ENCODE measurements at places on chromosomes 7 and 10.

GRCh38 chr10:117004227-117005025, 561 bp downstream of the SHTN1 start:
- H3K27ac ChIP-seq = no peak overlapping the region
- no peak for DNase-seq
- H3K4me3 ChIP-seq = no peak overlapping the region
- H3K36me3 ChIP-seq = no peaks in the 10 kb centered on the region

DNA sequence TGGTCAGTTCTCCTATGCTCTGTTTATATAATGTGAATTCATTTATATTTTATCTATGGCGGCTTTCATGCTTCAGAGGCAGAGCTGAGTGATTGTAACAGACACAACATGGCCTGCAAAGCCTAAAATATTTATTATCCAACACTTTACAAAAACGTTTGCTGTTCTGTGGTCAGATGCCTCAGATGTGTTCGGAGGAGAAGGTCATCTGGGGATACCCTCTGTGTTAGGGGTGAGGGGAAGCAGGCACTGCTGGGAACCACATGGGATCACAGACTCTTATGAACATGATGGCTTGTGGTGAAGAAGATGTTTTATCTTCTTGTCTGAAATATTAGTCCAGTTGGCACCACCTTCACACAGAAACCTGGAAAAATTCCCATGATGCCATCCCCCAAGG, 203.4 kb downstream of the PHTF2 start:
- H3K27me3 ChIP-seq = no peaks in the 10 kb centered on the region
- no peak overlapping the region for H3K4me3 ChIP-seq
- DNase-seq = no peak

DNA sequence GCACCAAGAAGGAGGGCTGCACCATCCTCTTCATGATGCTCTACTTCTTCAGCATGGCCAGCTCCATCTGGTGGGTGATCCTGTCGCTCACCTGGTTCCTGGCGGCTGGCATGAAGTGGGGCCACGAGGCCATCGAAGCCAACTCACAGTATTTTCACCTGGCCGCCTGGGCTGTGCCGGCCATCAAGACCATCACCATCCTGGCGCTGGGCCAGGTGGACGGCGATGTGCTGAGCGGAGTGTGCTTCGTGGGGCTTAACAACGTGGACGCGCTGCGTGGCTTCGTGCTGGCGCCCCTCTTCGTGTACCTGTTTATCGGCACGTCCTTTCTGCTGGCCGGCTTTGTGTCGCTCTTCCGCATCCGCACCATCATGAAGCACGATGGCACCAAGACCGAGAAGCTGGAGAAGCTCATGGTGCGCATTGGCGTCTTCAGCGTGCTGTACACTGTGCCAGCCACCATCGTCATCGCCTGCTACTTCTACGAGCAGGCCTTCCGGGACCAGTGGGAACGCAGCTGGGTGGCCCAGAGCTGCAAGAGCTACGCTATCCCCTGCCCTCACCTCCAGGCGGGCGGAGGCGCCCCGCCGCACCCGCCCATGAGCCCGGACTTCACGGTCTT, 1.9 kb downstream of the FZD1 start:
- no peak overlapping the region for H3K27ac ChIP-seq
- DNase-seq = no peak
- H3K27me3 ChIP-seq = peaks cover 29% of the 10 kb centered on the region
- H3K4me1 ChIP-seq = peaks cover 42% of the 10 kb centered on the region
- H3K4me3 ChIP-seq = no peak overlapping the region
- H3K36me3 ChIP-seq = no peaks in the 10 kb centered on the region

- peaks cover 8% of the 10 kb centered on the region for H3K27me3 ChIP-seq
- no peaks in the 10 kb centered on the region for H3K4me1 ChIP-seq
- H3K4me3 ChIP-seq = no peak overlapping the region
- no peaks in the 10 kb centered on the region for H3K36me3 ChIP-seq
- DNase-seq = no peak
Measured at GRCh38 chr10:77461636-77462296, 175.8 kb downstream of the KCNMA1 start.

- H3K36me3 ChIP-seq = no peaks in the 10 kb centered on the region
- no peak for DNase-seq
- H3K4me1 ChIP-seq = no peaks in the 10 kb centered on the region
- no peak overlapping the region for H3K4me3 ChIP-seq
Measured at GRCh38 chr7:144001543-144001942, 1.4 kb downstream of the OR6B1 start.

GRCh38 chr7:42144604-42145003, 92.4 kb downstream of the GLI3 start:
- no peaks in the 10 kb centered on the region for H3K27me3 ChIP-seq
- no peaks in the 10 kb centered on the region for H3K4me1 ChIP-seq
- no peak overlapping the region for H3K4me3 ChIP-seq
- H3K36me3 ChIP-seq = peaks cover 21% of the 10 kb centered on the region
- no peak overlapping the region for H3K27ac ChIP-seq
- no peak for DNase-seq

DNA sequence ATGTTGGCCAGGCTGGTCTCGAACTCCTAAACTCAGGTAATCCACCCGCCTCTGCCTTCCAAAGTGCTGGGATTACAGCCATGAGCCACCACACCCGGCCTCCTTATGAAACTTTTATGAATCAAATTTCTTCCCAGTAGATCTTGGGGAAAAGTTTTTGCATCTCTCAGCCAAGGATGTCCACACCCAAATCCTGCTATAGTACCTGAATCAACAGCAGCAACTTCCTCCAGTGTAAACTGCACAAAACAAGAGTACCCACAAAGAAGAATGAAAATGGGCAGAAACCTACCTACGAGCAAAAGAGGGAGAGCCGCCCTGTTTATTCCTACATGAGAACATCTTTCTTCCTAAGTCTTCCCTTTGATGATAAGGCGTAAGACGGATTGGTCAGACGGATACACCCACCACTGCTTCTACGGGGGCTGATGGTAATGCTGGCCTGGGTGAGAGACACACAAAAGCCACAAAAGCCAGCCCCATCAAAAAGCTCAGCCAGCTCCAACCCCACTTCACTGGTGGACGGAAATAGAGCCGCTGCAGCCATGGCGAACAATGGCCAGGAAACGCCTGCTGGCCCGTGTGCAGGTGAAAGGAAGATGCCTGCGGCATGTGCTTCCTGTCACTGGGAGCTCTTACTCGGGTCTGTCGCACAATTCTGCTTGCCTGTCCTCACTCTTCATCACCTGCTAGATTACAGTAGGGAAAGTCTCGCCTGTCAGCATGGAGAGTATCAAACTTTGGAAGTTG, 10.4 kb downstream of the JCAD start:
- no peaks in the 10 kb centered on the region for H3K4me1 ChIP-seq
- no peaks in the 10 kb centered on the region for H3K27me3 ChIP-seq
- H3K4me3 ChIP-seq = no peak overlapping the region
- H3K27ac ChIP-seq = no peak overlapping the region
- DNase-seq = no peak

DNA sequence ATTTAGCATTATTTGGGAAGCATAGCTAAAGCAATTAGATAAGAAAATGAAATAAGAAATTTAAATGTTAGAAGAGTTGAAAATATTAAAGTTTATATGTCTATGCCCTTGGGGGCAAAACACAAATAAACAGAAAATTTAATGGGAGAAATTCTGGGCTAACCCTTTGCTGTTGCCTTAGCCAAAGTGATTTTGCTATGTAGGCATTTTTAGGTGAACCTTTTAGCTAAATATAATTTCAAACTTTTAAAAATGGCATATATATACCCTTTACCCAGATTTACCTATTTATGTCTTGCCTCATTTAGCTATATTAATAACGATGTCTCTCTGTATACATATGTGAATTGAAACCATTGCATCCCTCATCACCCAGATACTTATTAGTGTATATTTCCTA, 20.1 kb downstream of the NFE2L3 start:
- no peak for DNase-seq
- no peak overlapping the region for H3K27ac ChIP-seq
- no peak overlapping the region for H3K4me3 ChIP-seq
- no peaks in the 10 kb centered on the region for H3K27me3 ChIP-seq

GRCh38 chr10:36381748-36382147, 739.7 kb upstream of the FZD8 start:
- H3K27me3 ChIP-seq = no peaks in the 10 kb centered on the region
- no peak for DNase-seq
- H3K36me3 ChIP-seq = no peaks in the 10 kb centered on the region
- no peak overlapping the region for H3K4me3 ChIP-seq
- H3K27ac ChIP-seq = no peak overlapping the region

- H3K4me1 ChIP-seq = no peaks in the 10 kb centered on the region
- H3K36me3 ChIP-seq = no peaks in the 10 kb centered on the region
- no peaks in the 10 kb centered on the region for H3K27me3 ChIP-seq
- H3K27ac ChIP-seq = no peak overlapping the region
Measured at GRCh38 chr10:2619916-2620315, 447.4 kb upstream of the PFKP start.

- no peak overlapping the region for H3K27ac ChIP-seq
- H3K4me1 ChIP-seq = no peaks in the 10 kb centered on the region
- no peaks in the 10 kb centered on the region for H3K27me3 ChIP-seq
- H3K36me3 ChIP-seq = no peaks in the 10 kb centered on the region
- no peak overlapping the region for H3K4me3 ChIP-seq
Measured at GRCh38 chr7:83751217-83751616, 102.3 kb upstream of the SEMA3E start.

DNA sequence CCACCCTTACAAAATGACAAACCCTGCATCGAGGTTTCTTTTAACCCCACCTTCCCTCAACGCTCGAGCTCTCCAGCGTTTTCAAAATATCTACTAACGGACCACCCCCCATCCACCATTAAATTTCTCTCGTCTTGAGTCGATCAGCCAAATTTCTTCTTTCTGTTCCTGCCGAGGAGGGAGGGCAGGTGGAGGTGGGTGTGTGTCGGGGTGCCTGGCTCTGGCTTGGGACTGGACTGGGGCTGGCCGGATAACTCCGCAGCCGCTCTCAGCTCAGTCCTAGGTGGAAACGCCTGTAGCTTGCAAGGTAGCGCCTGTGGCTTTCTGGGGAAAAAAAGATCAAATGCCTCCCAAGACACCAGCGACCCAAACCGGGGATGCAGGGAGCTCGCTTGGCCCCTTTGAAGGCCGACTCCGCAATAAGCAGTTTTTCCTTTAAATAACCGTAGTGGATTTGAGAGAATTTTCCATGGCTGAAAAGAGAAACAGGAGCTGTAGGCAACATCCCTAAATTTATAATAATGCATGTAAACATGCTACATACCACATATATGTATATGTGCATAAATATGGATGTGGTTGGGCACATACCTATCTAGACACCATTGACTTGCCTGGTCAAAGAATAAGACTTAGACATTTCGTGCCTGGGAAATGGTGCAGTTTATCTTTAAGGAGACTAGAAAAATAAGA, 1.9 kb upstream of the TMEM178B start:
- H3K27me3 ChIP-seq = no peaks in the 10 kb centered on the region
- H3K4me1 ChIP-seq = no peaks in the 10 kb centered on the region
- H3K4me3 ChIP-seq = no peak overlapping the region
- H3K27ac ChIP-seq = no peak overlapping the region
- DNase-seq = no peak

DNA sequence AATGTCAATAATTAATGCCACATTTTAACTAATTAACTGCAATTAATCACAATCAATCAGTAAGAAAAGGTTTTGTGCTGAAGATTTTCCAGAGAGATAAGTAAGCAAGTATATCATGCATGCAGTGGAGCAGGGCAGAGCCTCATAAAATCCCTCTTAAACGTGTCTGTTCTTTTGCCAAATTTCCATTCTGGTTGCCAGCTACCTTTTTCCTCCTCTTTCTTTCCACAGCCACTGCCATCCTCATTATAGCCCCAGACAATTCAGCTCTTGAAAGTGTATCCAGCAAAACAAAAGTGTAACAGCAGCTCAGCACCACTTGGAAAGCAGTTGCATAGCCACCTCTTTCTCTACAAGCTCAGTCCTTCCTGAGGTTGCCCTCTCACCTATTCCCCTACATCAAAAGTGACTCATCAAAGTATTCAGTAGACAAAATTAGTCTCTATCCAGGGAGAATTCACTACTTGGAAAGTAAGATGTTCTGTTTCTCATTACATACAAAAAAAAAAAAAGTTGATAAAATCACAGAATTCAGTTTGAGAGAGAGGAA, 26.9 kb upstream of the EPHB6 start:
- no peak for DNase-seq
- H3K27ac ChIP-seq = no peak overlapping the region
- H3K27me3 ChIP-seq = no peaks in the 10 kb centered on the region
- no peak overlapping the region for H3K4me3 ChIP-seq
- H3K36me3 ChIP-seq = no peaks in the 10 kb centered on the region

DNA sequence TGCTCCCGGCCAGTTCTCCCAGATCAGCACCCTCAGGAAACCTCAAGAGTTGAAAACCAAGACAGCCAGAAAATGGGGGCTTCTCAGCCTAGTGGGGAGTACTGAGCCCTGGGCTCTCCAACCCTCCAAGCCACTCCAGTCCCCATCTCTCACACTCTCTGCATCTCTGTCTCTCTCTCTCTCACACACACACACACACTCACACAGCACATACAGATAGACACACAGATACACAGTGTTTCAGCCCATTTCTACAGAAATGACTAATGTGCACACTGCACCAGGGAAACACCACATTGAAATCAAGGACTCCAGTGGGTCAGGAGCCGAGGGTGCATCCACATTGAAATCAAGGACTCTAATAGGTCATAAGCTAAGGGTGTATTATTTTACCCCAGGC, 107.5 kb downstream of the MKI67 start:
- no peak overlapping the region for H3K27ac ChIP-seq
- H3K27me3 ChIP-seq = no peaks in the 10 kb centered on the region
- no peaks in the 10 kb centered on the region for H3K36me3 ChIP-seq
- H3K4me3 ChIP-seq = no peak overlapping the region
- no peaks in the 10 kb centered on the region for H3K4me1 ChIP-seq

GRCh38 chr10:77109351-77109994, 528.1 kb downstream of the KCNMA1 start:
- no peak for DNase-seq
- H3K27ac ChIP-seq = no peak overlapping the region
- H3K36me3 ChIP-seq = no peaks in the 10 kb centered on the region

GRCh38 chr10:1551636-1552338, 185.5 kb downstream of the ADARB2 start:
- peak overlapping the region; percentile 59 for H3K27ac ChIP-seq
- no peaks in the 10 kb centered on the region for H3K27me3 ChIP-seq
- DNase-seq = no peak

- no peak for DNase-seq
- no peaks in the 10 kb centered on the region for H3K4me1 ChIP-seq
- no peak overlapping the region for H3K4me3 ChIP-seq
- no peak overlapping the region for H3K27ac ChIP-seq
- no peaks in the 10 kb centered on the region for H3K27me3 ChIP-seq
- H3K36me3 ChIP-seq = no peaks in the 10 kb centered on the region
Measured at GRCh38 chr7:44183386-44183785, 5.9 kb downstream of the GCK start.

DNA sequence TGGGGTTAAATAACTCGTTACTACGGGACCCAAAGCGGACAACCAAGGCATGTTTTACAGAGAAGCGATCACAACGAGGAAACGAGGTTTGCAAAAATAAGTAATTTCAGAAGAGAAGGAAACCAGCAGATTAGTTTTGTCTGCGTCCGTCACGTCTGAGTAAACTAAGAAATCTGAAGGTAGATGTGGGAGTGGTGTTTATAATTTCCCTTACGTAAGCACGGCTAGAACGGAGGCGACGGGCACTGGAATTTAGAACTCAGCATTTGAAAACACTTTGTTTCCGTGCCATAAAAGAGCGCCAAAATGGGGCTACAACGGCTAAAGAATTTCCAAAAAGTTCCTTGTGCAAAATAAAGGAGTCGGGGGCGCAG, 718 bp upstream of the UMAD1 start:
- H3K27me3 ChIP-seq = no peaks in the 10 kb centered on the region
- peaks cover 33% of the 10 kb centered on the region for H3K36me3 ChIP-seq
- no peak for DNase-seq

GRCh38 chr7:135537453-135537852, 20.3 kb upstream of the NUP205 start:
- no peaks in the 10 kb centered on the region for H3K4me1 ChIP-seq
- H3K27ac ChIP-seq = no peak overlapping the region
- H3K4me3 ChIP-seq = no peak overlapping the region
- no peaks in the 10 kb centered on the region for H3K36me3 ChIP-seq
- H3K27me3 ChIP-seq = no peaks in the 10 kb centered on the region

Measured in DND-41 (cell line).